ENCODE measurements at places on chromosomes 13 and 19.

DNA sequence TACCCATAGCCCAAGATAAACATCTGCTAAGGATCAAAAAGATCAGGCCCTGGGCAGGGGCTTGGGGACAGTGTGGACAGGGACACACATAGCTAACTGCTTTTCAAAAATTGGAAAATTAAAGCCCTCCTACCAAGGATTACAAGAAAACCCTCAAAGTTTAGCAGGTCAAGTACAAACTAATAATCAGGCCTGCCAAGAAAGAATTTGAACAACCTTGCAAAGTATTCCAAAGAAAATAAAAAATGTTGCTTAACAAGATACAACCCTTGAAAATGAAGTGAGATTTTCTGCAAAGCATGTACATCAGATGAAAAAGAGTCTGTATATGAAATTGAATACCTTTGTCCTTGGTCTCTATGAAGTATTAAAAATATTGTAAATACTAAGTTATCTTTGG lies 67.3 kb downstream of the KLF12 start:
- DNase-seq = no peak

- no peak for DNase-seq
These were observed 133.7 kb downstream of the RAP2A start for GRCh38 chr13:97567510-97568243.

- peak; percentile 74 for DNase-seq
These were observed 274.5 kb downstream of the LMO7 start for GRCh38 chr13:75910591-75910990.

- DNase-seq = peak; percentile 51
These were observed 208.0 kb downstream of the SPRY2 start for GRCh38 chr13:80132741-80133601.

- DNase-seq = no peak
These were observed 8.8 kb upstream of the CSNK1A1L start for GRCh38 chr13:37114250-37114649.

GRCh38 chr13:68028701-68029100 lies 798.6 kb upstream of the PCDH9 start:
- no peak for DNase-seq

DNA sequence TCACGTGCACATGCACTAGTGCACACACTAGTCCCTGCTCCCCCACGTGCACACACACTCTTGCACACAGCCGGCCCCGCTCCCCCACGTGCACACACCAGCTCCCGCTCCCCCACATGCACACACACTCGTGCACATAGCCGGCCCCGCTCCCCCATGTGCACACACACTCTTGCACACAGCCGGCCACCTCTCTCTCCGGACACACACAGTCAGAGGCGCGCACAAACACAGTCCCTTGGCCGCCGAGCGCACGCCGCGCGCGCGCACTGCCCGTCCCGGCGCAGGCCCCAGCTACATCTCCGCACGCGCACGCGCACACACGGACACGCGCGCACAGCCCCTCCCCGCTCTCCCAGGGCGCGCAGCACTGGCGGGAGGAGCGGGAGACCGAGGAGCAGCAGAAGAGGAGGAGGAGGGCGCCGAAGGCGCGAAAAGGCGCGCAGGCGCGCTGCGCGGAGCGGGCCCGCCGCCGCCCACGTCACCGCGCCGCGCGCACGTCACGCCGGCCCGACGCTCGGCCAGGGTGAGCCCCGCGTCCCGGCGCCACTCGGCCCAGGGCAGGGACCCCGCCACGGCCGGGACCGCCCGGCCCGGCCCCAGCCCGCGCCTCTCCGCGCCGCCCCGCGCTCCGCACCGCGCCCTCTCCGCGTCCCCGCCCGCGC lies at the start of gene TFDP1:
TSS of gene TFDP1 (plus strand) at position 549 of the 665 bp plus-strand sequence. CDS start 1,085 bp downstream, outside the sequence.
- peak; percentile 93 for DNase-seq

DNA sequence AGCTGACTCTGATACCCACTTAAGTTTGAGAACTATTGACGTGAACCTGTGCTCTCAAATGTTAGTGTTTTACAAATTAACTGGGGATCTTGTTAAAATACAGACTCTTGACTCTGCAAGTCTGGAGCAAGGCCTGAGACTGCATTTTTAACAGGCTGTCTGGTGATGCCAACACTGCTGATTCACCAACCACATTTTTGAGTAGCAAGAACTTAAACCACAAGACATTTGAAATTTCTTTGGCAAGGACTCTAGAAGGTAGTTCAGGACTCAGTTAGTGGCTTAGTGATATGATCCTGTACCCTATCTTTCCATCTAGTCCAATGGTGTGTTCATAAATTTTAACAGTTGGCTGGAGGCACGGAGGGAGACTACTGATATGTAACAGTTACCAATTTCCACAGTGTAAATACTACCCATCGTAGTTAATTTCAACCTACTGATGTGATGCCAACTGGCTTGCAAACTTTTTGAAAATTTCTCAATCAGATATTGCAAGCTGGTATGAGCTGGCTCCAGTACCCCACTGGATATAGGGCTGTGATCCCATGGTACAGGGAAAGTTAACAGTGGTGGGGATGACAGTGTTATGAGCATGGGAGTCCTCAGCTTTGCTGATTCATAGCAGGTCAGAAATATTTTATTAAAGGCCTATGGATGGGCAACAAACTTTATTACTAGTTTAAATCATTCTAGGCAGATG lies 255.1 kb downstream of the TBC1D4 start:
- no peak for DNase-seq

DNA sequence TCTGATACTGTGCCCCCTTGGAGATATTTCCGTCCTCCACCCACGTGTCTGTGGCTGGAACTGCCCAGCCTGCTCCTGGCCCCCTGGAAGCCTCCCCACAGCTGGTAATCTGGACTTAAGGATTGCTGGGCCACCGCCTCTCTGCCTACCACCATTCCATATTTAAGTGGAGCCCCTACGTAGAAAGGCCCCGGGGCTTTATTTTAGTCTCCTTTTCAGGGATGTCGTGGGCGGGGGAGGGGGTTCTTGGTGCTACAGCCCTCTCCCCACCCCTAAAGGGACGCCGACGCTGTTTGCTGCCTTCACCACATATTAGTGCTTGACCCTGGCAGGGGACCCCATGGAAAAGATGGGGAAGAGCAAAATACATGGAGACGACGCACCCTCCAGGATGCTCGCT lies 2.7 kb upstream of the NOP53 start:
- DNase-seq = no peak

DNA sequence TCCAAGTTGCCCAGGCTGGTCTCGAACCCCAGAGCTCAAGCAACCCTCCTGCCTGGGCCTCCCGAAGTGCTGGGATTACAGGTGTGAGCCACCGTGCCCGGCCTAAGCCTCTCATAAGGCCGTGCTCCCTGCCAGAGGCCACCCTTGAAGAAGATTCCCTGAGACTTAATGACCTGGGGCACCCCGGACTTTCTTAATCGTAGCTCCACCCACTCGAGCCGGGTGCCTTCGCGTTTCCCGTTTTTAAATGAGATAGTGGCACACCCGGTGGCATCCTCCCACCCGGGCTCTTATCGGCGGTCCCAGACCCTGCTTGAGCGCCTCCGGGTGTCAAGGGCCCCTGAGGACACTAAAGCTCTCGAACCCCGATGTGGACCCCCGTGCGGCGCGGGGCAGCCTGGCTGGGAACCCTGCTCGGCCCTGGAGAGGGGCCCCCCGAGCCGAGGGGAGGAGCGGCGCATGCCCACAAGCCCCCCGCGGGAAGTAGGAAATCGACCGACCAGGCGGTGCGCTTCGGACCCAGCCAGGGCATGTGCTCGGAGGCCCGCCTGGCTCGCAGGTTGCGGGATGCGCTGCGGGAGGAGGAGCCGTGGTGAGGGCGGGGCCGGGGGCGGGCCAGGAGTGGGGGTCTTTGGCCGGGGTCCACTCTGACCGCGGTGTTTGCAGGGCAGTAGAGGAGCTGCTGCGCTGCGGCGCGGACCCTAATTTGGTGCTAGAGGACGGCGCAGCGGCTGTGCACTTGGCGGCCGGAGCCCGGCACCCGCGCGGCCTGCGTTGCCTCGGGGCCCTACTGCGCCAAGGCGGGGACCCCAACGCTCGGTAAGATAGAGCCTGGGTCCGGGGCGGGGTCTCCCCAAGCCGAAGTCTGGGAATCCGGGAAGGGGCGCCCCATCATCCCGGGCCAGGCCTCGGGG lies at the start of gene ANKLE1:
TSS of gene ANKLE1 (plus strand) at position 511 of the 914 bp plus-strand sequence. CDS start at position 531, 20 bp downstream.
- no peak for DNase-seq

- DNase-seq = no peak
These were observed 16.3 kb upstream of the DCT start for GRCh38 chr13:94495806-94496205.

DNA sequence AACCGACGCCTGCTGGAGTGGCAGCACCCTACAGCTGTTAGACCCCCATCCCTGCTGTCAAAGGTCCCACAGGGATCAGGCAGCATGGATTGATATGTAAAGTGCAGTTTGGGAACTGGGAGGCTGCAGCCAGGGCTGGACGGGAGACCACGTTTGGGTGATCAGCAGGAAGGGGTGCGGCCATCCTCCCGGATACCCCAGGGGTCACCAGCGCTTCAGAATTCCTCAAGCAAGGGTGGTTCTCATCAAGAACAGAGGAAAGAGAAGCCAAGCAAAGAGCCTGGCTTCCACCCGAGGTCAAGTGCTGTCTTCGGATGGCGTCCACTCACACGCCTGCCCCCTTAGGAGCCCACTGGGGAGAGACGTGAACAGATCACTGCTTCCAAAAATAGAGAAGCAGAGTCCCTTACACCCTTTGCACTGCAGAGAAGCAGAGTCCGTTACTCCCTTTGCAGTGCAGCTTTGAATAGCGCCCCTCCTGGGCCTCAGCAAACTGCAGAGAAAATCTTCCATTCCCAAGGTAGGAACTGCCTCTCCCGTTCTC lies 35.5 kb downstream of the DHRS12 start:
- no peak for DNase-seq

DNA sequence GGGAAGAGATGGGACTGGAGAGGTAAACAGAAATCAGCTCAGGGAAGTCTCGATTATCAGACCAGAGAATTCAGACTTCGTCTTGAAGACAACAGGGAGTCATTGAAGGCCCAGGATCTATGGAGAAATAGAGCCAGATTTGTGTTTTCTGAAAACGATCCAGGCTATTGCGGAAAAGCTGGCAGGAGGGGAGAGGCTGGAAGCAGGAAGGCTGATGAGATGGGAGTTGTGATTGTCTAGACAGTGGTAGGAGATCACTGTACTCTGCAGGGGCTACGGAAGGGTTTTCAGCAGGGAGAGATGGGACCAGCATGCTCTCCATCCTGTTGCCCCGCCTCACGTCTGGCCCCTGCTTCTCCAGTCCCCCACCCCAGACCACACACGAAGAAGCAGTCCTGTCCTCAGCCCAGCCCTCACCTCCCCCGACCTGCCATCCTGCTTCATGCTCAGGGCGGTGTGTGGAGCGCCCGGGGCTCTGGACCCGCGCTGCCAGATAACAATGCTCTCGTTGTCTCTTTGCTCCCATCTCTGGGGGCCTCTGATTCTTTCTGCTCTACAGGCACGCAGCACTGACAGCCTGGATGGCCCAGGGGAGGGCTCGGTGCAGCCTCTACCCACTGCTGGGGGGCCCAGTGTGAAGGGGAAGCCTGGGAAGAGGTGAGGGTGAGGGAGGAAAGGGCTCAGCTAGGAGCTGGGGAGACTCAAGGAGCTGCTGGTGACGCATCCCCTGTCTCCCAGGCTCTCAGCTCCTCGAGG lies 1.9 kb downstream of the ARHGAP33 start:
- DNase-seq = no peak

DNA sequence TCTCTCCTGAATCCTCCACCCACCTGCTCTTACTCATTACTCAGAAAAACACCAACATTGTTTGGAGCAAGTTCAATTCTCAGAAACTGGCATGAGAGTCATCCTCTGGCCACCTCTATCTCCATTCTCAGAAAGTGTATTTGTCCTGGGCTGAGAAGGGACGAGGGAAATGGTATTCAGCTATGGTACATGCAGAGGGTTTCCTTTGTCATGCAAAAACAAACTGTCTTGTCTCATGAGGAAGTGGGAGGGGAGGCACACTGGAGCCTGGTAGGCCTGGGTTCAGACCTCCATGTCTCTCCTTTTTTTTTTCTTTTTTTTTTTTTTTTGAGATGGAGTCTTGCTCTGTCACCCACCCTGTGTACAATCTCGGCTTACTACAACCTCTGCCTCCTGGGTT lies 31.9 kb upstream of the LILRA2 start:
- DNase-seq = no peak

DNA sequence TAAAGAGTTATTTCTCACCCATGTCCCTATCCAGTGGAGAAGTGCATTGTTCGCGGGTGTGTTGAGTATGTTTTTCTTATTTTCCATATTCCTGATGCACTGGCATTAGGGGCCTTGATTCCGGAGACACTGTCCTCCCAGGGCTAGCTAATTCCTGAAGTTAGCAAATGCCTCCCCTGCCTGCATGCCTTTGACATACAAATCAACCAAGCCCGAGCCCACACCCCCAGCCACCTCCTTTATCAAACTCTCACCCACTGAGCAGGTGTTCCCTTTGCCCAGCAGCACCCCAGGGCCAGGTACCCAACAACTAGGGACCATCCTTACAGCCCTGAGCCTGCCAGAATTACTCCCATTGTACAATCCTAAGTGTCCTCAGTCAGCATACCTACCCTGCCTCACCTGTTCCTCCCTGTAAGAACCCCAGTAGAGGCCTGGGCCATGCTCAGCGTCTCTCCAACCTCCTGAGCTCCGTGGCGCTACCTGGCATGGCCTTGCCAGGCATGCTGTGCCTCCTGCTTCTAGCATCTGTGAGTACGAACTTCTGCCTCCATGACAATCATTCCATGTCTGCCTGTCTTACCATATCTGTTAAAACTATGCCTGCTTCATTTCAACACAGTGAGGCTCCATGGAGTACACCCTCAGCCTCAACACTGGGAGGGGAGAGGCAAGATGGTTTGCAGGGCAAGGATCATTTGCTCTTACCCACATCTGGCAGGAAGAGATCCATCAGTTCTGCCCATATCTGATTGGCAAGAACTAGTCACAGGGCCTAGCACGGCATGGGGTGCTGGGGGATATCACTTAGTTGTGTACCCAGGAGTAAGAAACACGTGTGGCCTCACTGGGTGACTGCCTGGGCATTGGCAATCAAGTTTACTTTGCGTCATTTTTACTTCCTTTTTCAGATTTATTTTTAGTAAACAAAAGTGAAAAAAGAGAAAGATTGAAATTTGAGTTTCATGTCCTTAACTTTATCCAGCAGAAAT lies 203.9 kb downstream of the SHISA2 start:
- no peak for DNase-seq

DNA sequence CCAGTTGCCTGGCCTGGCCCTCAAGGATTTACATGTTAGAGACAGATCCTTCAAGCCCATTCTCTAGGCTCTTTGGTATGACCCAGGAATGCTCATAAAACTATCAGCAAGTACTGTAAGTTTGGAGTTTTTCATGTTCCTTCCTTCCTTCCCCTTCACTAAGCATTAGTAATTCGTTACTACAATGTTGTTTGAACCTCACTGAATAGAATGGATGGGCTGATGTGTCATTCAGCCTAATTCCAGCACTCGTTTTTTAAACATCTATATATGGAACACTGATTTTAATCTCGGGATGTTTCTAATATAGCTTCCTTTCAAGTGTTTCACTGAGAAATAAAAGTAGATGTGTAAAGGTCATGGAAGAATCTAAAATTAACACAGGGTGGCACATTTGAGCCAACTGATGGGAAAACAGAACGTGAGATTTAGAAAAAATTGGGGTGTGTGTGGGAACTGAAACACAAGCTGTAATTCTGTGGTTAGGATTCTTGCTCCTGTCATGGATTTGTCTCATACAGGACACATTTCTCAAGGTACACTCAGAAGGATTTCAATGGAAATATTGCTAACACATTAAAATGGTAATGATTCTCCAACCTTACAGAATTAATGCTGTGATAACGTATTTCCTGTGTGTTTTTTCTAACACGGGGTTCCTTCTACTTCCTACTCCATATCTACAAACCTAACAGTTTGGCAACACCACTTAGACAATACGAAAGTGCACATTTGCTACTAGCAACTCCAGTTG lies 93.4 kb downstream of the FLT1 start:
- DNase-seq = no peak

- DNase-seq = peak; percentile 43
These were observed 1.5 kb downstream of the ILF3 start for GRCh38 chr19:10655457-10656312.

All from SK-N-DZ (cell line).